CD4-positive, alpha-beta T cell treated with Interleukin-6 for 4 hours (primary cell): ENCODE measurements at places on chromosomes 6 and 20.

- peak; percentile 56 for DNase-seq
These were observed 20.4 kb upstream of the EFHC1 start for GRCh38 chr6:52399511-52400312.

DNA sequence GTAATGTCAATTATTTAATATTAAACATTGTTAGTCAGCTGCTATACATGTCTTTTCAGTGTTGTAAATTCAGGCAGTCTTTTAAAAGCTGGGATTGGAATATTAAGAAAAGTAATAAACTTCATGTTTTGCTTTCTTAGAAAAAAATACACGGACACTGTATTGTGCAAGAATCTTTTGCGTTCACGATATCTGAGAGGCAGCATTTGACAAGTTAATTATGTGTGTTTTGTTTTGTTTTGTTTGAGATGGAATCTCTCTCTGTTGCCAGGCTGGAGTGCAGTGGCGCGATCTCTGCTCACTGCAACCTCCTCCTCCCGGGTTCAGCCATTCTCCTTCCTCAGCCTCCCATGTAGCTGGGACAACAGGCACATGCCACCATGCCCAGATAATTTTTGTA lies 1661.3 kb downstream of the HACE1 start:
- no peak for DNase-seq

- DNase-seq = no peak
These were observed 86.1 kb downstream of the SLX4IP start for GRCh38 chr20:10521068-10521831.

- DNase-seq = no peak
These were observed 4.4 kb downstream of the MOCS1 start for GRCh38 chr6:39929733-39930461.

- DNase-seq = peak; percentile 48
These were observed 21.0 kb downstream of the SRSF3 start for GRCh38 chr6:36615018-36615761.

- DNase-seq = no peak
These were observed 972.0 kb upstream of the CITED2 start for GRCh38 chr6:140346428-140346827.

GRCh38 chr6:152151920-152152319 lies 344.4 kb downstream of the ESR1 start:
- no peak for DNase-seq

DNA sequence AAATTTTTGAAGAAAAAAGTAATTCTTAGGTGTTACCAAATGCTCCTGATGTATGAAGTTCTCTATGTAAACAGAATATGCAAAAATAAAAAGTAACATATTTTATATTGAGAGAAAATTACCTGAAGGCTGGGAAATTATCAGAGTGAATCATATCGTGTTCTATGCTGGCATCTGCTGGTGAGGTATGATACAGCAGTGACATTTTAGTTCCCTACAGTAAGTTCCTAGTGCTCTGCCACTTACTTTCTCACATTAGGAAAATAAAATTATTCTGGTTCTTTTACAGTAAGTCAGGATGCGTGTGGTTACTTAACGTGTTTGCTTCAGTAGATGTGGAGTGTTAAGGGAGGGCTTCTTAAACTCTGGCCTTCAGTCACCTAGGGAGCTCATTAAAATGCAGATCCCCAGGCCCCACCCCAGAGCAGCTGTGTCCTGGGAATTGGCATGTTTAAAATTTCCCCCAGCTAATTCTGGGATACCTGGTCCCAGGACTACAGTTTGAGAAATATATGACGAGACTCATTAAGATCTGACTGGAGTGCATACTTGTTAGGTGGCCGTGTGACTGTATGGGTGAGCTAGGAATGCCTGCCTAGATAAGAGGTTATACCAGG lies 3.2 kb downstream of the ACTR5 start:
- DNase-seq = peak; percentile 44

- no peak for DNase-seq
These were observed 336.0 kb downstream of the SYNE1 start for GRCh38 chr6:152301021-152301764.

GRCh38 chr6:144341831-144342527 lies 56.8 kb downstream of the UTRN start:
- peak; percentile 22 for DNase-seq

GRCh38 chr6:57329933-57330332 lies 12.5 kb downstream of the PRIM2 start:
- DNase-seq = no peak

- DNase-seq = no peak
These were observed 32.2 kb downstream of the AHI1 start for GRCh38 chr6:135465307-135465706.

DNA sequence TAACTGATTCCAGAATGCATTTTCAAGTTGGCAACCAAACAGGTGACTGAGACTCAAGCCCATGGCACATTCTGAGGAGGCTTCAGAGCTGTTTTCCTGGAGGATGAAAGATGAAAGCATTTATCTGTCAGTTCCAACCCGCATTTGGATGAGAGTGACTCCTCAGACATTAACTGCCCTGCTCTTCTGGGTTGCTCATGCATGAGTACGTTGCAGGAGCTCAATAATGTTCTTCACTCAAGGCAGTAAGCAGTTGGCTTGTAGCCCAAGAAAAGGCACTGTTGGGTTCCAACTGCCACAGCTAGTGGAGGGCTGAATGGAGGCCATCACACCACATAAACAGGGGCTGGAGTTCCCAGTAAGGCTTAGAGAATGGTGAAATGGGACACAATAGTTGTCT lies 155.3 kb downstream of the FUT9 start:
- no peak for DNase-seq

- DNase-seq = no peak
These were observed 29.6 kb downstream of the TAB2 start for GRCh38 chr6:149347067-149347466.

DNA sequence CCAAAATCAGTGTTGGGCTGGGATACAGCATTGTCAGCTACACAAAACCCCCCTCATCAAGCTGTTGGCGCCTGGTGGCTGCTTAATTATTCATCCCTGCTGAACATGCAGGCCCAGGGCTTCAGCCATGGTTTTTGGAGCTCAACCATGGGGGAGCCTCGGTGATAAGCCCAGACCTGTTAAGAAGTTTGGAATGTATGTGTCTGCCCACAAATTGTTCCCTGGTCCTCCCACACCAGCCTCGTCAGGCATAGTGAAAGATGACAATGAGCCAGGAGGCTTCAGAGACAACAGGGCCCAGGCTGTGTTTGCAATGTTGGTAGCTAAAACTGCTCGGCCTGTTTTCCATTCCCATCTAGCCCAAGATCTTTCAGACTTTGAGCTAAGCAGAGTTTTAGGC lies 34.8 kb upstream of the SIRPA start:
- no peak for DNase-seq

GRCh38 chr6:140541288-140541687 lies 1166.8 kb upstream of the CITED2 start:
- DNase-seq = no peak

- DNase-seq = no peak
These were observed 40.6 kb downstream of the DTD1 start for GRCh38 chr20:18628330-18628920.

DNA sequence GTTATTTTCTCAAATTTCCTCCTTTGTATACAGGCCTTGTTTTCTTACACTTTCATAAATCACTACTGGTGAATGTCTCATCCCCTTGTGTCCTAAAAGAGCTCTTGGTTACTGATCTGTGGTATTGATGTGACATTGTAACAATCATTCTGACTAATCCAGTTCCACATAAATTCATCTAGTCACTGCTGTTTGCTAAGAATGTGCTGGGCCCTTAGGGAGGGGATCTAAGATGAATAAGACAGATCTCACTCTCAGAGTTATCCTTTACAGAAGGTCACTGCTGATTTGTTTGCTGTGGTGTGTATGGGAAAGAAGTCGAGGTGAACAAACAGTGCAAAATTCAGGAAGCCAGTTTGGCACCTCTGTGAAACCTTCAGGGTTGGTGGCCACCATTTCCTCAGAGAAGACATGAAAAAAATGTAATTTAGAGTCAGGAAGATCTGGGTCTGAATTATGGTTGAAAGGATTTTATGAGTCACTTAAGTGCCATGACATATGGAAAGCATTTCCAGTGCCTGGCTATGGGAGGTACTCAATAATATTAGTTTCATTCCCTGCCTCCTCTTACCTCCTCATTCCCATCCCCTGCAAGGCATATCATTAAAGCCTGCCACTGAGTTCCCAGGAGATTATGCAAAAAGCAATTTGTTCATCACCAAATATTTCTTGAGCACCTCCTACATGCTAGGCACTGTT lies 121.8 kb downstream of the COL9A1 start:
- no peak for DNase-seq

- no peak for DNase-seq
These were observed 179.7 kb downstream of the PHACTR1 start for GRCh38 chr6:12896208-12896733.

DNA sequence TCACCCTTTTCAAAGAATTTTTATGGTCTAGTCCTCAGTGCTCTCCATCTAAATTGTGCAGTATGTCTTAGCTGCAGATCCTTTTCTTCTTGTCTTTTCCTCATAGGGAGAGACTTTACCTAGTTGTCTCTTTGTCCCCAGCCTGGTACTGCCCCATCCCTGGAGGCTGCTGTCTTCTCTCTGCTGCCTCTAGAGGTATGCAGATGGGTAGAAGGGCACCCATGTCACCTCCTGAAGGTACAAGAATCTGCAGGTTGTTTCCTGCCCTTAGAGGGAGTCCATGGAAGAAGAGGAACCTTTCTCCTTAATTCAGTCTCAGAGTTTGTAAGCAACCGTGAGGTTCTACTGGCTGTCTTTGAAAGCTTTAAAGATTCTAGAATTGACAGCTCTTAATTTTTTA lies 39.1 kb downstream of the MCM8 start:
- DNase-seq = no peak

DNA sequence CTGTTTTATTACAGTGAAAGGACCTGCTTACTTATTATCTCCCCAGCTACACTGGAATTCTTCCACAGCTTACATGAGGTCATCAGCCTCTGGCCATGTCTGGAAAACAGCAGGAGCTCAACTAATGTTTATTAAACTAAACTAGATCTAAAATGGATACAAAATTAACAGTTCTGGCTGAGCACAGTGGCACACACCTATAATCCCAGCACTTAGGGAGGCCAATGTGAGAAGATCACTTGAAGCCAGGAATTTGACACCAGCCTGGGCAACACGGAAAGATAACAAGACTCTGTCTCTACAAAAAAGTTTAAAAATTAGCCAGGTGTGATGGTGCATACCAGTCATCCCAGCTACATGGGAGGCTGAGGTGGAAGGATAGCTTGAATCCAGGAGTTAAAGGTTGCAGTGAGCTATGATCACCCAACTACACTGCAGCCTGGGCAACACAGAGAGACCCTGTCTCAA lies 220.8 kb upstream of the MARCKS start:
- no peak for DNase-seq

DNA sequence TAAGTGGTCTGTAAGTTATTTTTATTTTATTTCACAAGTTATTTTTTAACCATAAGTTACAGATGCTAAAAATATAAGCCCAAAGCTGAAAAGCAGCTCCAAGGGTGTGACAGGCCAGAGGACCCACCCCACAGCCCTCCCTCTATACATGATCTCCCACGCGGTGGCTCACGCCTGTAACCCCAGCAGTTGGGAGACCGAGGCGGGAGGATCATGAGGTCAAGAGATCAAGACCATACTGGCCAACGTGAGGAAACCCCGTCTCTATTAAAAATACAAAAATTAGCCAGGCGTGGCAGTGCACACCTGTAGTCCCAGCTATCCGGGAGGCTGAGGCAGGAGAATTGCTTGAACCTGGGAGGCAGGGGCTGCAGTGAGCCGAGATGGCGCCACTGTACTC lies 32.2 kb downstream of the COL11A2 start:
- DNase-seq = no peak

DNA sequence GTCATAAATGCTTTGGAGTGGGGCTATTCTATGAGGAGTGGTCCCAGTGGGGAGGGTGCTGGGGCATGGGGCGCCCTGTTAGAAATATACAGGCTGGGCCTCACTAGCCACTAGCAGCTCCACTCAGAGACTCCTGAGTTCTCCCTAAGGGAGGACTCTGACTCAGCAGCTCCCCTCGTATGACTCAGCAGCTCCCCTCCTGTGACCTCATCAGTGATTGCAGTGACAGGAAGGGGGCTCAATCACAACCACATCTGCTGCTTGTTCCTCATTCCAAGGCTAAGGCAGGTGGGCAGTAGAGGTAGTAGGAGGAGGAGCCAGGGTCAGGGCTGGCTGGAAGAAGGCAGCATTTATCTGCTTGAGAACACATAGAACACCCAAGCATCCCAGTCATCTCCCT lies 73.7 kb downstream of the PRND start:
- peak; percentile 45 for DNase-seq

GRCh38 chr20:44745598-44746366 lies at the start of gene KCNK15:
KCNK15 (plus strand) TSS chr20:44745865; CDS start chr20:44745911, 46 bp downstream.
- DNase-seq = peak; percentile 64

DNA sequence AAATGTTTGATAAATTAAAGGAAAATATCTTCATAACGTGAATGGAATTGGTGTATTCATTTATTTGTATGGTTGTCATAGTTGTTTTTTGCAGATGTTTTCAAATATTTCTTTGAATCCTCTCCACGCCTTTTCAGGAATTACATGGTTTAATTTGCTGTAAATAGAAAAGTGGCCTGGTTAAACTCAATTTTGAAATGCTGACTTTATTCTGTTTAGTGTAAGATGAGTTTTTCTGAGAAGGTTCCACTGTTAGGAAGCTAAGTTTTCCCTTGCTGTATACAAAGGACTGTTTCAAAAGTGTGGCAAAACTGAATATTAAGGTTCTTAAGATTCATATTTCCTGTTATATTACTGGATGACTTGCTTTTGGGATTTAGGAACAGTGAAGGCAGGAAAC lies 503 bp upstream of the ZC2HC1B start:
- no peak for DNase-seq

- no peak for DNase-seq
These were observed 47.8 kb downstream of the CDH22 start for GRCh38 chr20:46260480-46260879.

DNA sequence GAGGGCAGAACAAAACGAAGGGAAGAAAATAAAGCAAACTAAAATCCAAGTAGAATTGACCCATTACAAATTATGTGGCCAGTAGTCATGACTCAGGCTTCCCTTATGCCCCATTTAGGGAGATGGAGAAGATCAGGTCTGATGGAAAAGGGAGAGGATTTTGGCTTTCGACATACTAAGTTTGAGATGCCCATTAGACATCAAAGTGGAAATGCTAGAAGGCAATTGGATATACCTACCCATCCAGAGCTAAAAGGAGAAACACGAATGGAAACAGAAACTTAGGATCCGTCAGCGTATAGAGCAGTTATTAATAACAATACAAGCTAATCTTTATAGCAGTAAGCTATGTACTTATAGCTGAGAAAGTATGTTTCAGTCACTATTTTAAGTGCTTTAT lies 4.8 kb downstream of the TRPC4AP start:
- DNase-seq = no peak

- no peak for DNase-seq
These were observed 196.5 kb upstream of the IRAK1BP1 start for GRCh38 chr6:78670802-78671201.

GRCh38 chr20:22248051-22248667 lies 336.2 kb downstream of the FOXA2 start:
- DNase-seq = no peak

GRCh38 chr6:63458480-63459115 lies 113.7 kb upstream of the LOC128125822 start:
- no peak for DNase-seq
